ENCODE measurements at places on chromosomes 16 and 17.

DNA sequence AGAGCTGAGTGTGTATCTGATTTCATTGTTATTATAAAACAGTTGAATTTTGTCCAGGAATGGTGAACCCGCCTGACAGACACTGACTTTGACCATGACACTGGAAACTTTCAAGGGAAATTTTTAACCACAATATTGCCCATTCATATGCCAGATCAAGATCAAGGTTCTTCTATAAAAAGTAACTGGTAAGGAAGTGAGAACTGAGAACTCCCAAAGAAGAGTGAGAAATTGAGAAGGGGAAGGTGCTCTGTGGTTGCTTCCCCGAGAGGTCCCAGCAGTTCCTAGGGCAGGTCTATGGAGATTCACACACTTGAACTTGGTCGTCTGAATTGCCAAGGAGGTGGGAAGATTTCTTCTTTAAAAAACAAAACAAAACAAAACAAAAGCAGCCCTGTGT, 27.3 kb downstream of the SLC6A4 start:
- no peak for DNase-seq

DNA sequence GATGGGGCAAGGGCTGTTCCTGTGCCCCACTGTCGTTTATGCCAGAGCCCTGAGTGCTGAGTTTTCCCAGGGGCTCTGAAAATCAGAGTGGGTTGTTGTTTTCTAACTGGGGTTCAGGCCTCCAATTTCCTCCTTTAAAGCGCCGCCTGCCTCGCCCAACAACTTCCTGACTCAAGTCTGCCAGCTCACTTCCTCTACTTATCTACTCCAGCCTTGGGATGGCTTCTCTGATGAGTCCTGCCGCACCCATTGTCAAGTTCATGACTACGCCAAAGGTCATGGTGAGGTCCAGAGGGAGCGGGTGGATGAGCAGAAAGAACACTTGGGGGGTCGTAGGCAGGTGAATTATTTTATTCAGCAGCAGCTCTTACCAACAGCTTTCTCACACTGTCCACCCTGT, 104.7 kb downstream of the UTP18 start:
- DNase-seq, result peak; percentile 40

DNA sequence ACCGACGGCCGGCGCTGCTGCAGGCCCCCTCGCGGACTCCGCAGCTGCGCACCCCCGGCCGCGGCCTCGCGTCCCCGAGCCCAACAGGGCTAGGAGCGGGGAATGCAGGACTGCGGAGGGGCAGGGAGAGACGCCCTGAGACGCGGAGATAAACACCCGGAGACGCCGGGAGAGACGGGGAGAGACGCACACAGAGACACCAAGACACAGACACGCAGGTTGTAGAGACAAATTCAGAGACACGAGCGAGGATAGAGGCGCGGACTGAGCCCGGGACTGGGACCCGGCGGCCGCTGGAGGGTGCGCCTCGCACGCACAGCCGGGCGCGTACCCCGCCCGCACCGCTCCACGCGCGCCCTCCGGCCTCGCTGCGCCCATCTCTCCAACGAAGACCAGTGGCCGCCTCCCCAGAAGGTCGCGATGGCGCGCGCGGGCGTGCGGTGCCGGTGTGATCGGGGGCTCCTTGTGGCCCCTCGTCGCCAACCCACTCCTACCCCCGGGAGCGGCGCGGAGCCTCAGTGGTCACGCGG, 902 bp downstream of the STAC2 start:
- DNase-seq, result no peak

- no peak for DNase-seq
Observed at GRCh38 chr16:9351440-9351839, 260.0 kb downstream of the HAPSTR1 start.

DNA sequence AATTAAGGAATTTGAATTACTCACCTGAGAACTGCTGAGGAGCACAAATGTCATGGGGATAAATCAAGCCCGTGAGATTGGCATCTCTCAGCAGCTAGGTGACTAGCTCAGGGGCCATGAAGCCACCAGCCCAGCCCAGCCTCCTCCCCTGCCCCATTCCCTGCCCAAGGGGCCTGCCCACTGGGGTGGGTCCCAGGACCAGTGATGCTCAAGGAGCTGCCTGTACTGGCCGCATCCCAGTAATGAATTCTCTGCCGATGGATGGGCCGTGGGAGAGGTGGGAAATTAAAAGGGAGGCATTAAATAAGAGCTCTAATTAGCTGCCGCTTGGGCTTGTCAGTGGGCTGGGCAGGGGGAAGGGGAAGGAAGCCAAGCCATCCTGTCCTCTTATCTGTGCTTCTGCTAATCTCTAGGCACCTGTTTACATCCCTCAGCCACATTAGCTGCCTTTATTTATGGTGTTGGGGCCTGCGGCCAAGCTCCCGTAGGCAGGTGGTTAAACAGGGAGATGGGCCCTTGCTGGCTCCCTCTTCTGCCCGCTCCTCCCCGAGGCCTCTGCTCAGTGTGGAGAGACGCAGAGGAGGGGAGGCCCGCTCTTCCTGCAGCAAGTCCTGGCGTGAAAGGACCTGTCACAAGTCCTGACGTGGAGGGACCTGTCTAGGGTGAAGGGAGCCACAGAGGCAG, 48.8 kb downstream of the PIPOX start:
- no peak for DNase-seq

GRCh38 chr16:57013229-57013628, 23.9 kb downstream of the NLRC5 start:
- no peak for DNase-seq

DNA sequence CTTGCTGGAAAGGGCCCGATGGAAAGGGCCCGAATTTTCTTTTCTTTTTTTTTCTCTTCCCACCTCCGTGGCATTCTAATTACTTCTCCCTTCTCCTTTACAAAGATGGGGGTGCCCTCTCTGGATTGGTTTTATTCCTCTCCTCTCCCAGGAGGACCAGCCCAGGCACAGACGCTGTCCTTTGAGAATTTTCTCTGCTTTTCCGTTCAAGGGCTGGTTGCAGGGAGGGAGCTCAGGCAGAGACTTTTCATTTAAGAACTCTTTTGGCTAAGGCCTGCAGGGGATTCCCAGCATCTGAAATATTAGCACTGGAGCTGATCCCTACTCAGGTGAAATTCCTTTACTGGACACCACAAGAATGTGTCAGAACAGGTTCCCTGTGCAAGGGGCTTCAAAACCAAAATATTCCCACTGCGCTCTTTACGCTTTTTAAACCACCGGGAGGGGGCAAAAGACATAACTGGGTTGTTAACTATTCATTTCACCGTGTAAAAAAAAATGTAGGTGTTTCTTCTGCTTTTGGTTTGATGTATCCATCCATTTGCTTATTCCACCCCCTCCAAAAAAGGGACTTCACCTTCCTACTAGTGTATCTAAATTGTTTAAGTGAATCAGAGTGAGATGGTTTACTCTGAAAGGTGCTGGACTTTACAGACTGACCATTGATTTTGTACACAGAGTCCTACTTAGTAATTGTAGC, 1.4 kb downstream of the NFAT5 start:
- DNase-seq, result no peak

- DNase-seq, result no peak
Observed at GRCh38 chr16:49495596-49496355, 122.2 kb downstream of the C16orf78 start.

- no peak for DNase-seq
Observed at GRCh38 chr17:73984941-73985340, 218.5 kb upstream of the RPL38 start.

- no peak for DNase-seq
Observed at GRCh38 chr16:89738072-89738377, 16.7 kb downstream of the ZNF276 start.

- DNase-seq, result no peak
Observed at GRCh38 chr17:71446645-71447437, 674.0 kb upstream of the SOX9 start.

- DNase-seq, result no peak
Observed at GRCh38 chr16:72848759-72849664, 198.9 kb downstream of the ZFHX3 start.

- DNase-seq, result no peak
Observed at GRCh38 chr17:1986783-1987451, 38.2 kb downstream of the RTN4RL1 start.

DNA sequence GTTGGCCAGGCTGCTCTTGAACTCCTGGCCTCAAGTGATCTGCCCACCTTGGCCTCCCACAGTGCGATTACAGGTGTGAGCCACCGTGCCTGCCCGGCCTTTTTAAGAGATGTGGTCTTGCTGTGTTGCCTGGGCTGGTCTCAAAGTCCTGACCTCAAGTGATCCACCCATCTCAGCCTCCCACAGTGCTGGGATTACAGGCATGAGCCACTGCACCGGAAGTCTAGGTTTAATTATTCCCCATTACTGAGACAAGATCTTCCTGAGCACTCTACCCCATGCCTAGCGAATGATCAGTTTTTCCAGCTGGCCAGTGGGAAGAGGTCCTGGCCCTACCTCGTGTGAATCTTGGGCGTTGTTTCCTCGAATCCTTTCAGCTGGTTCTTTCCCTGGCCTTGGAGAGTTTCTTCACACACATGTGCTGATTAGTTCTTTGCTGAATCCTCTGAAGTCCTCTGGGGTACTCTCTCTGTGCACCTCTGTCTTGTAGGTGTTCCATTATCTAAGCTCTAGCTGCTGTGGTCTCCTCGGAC, 18.9 kb downstream of the C16orf54 start:
- no peak for DNase-seq

DNA sequence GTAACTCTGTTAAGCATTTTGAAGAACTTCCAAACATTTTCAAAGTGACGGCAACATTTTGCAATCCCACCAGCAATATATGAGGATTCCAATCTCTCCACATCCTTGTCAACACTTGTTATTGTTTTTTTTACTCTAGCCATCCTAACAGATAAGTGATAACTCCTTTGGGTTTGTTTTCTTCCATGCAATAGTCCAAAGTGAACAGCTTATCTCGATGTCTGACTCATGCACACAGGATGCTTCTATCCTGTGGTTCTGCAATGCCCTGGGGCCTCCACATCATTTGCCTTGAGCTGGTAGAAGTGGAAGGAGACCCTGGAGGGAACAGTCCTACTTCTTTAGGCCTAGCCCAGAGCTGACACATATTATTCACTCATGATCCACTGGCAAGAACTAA, 13.0 kb downstream of the TLE7 start:
- DNase-seq, result no peak

GRCh38 chr16:66478733-66479511, 51.8 kb downstream of the BEAN1 start:
- DNase-seq, result peak; percentile 78

DNA sequence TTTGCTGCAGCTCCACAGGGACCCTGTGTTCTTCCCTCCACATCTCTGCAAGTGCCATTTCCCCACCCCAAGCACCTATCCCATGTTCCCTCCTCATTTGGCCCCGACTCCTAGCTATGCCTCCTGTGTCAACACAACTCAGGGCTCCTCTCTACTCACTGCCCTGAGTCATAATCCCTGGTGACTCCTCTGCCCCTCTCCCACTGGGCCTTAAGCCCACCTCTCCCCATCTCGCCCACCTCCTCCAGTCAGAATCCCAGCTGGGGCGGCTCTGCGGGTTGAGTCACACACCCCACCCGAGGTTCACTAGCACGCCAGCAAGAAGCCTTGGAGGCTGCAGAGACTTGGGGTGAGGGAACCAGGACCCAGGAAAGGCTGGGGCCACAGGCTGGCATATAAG, 346.2 kb downstream of the FOXL1 start:
- no peak for DNase-seq

DNA sequence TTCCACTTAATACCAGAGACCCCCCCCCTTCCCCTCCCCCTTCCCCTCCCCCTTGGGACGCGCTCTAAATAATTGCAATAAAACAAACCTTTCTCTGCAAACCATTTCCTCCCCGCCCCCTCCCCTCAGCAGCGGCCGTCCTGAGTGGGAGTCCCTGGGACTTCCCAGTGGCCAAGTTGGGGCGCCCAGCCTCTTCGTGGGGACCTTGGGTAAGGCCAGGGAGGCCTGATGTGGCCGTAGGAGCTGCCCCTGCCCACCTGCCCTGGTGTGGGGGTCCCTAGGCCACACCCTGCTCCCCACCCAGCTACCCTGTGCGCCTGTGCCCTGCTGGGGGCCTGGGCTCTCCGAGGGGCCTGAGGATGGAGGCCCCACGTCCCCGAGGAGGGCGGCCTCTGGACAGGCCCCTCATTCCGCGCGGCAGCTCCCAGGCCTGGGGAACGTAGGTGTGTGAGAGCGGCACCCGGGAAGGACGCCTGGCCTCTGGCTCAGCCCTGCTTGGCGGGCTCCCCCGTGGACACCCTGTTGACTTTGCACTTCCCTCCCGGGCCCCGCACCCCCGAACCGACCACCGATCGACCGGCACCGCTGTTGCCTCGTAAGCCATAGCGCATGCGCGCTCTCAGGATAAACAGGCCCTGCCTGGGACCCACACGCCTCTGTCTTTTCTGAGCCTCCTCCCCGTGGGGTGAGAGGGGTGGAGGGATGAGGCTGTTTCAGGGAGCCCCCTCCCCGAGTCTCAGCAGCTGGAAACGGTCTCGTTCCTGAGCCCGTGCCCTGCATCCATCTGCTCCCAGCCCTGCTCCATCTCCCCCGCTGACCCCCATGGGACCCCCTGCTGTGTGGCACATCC, 9.0 kb downstream of the NTHL1 start:
- no peak for DNase-seq

Data from inflammatory macrophage (primary cell).